ENCODE measurements at places on chromosomes 4 and X. TPM values are rescaled to one million over a fixed set of nuclear protein-coding genes. Genes with fewer than 3 reads are reported as not detected.
A peak's percentile ranks its signal among the peaks of the same experiment; 100 is the strongest.

DNA sequence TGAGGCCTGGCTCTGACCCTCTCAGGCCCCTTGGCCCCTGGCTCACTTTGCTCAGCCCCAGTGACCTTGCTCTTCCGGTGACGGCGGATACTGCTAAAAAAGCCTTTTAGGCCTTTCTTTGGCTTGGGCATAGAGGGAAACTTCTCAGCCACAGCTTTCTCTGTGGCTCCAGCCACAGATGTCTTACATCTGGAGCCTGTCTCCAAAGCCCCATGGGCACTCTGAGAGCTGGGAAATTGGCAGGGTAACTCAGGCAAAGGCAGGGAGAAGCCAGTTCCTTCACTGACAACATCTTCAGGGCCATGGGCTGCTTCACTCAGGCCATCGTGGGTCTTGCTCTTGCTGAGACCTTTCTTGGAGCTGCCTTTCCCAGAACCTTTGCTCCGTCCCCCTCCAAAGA is 12.8 kb downstream of the AMER1 start:
- no peak for DNase-seq

Gene KIAA1210
- not detected for total RNA-seq

Gene DRP2
- total RNA-seq = 0.39 TPM

DNA sequence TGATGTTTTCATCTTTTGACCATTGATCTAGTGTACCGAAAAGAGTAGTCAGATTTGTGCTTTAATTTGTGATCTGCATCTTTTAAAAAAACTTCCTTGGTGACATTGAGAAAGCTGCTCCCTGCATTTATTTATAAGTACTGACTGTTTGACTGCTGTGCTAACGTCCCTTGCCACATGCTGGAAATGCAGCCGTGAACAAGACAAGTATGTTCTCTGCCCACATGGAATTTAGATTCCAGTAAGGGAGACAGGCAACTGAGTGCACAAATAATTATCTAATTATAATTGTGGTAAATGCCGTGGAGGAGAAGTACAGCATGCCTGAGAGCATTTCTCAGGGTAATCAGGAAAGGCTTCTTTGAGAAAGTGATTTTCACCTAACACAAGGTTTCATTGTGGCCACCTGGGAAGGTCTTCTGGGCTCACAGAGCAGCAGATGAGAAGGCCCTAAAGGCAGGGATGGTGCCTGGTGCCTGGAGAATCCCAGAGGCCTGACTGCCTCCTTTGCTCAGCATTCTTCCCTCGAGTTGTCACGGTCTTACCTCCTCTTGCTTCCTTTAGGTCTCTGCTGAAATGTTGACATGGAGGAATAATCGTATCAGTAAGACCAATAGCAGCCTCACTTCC is 55.8 kb downstream of the PTTG2 start:
- DNase-seq = no peak

- DNase-seq = no peak
These were observed 84.7 kb downstream of the OTC start for GRCh38 chrX:38437093-38437492.

Gene TRMT10A
- 3.7 TPM for total RNA-seq

DNA sequence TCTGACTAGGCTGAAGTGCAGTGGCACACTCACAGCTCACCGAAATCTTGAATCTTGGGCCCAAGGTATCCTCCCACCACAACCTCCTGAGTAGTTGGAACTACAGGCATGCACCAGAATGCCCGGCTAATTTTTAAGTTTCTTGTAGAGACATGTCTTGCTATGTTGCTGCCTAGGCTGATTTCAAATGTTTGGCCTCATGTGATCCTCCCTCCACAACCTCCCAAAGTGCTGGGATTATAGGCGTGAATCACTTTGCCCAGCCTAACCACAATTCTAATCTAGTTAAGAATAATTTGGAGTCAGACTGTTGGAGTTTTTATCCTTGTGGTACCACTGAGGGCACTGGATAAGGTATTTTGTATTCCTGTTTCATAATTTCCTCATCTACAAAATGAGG is 317.5 kb upstream of the AGA start:
- no peak for DNase-seq

DNA sequence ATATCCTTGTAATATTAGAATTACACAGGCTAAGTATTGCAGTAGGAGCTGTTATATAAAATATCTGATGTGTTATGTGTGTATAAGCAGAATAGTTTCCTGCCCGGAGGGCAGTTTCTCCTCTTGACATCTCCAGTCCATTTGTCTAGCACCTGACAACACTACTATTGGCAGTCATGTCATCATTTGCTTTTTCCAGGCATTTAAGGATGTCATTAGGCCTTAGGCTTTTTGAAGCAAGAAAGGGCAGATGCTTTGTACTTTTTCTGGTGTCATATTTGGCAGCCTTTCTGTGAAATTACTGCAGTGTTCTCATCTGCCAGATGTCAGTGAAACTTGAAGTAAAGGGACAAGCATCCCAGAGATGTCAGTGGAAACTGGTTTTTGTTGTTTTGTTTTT is 2017.6 kb upstream of the IGFBP7 start:
- no peak for DNase-seq

Gene CEP135
- total RNA-seq = 13.6 TPM

Gene UCHL1
- total RNA-seq = 488 TPM

DNA sequence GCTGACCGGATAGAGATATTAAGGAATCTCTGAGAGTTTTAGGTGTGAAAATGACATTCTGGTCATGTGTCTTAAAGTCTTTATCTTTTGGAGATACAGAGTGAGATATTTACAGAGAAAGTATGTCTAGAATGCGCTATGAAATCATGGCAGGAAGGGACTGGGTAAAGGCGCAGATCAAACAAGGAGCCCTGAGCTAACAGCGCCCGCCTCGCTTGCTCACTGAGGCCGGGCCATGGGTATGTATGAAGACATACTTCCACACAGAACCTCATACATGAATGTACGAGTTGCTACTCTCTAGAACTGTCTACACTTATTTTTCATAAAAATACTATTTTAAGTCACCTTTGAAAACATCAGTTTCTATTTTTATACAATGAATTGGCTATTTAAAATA is 20.0 kb downstream of the FAM53A start:
- DNase-seq = no peak

- DNase-seq = no peak
These were observed 6.1 kb upstream of the PDHA2 start for GRCh38 chr4:95833711-95834194.

DNA sequence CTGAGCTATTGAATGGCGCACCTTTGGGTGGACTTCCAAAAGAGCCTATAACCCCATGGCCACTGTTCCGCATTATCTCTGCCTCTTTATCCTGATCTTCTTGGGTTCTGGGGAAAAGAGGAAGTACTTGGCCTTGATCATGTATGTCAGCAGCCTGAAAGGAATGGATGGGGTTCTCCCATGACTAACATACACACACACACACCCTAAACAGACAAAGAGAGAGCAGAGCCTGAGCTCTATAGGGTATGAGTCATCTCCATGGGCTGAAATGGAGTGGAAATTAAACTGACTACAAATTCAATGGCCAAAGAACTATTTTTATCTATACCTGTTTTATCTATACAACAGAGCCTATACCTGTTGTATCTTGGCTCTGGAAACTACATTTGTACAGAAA is 141.5 kb upstream of the MTMR8 start:
- DNase-seq = no peak

Gene PRR32
- total RNA-seq = not detected

GRCh38 chrX:48787505-48788443 is 1.4 kb downstream of the GATA1 start:
- no peak for DNase-seq

DNA sequence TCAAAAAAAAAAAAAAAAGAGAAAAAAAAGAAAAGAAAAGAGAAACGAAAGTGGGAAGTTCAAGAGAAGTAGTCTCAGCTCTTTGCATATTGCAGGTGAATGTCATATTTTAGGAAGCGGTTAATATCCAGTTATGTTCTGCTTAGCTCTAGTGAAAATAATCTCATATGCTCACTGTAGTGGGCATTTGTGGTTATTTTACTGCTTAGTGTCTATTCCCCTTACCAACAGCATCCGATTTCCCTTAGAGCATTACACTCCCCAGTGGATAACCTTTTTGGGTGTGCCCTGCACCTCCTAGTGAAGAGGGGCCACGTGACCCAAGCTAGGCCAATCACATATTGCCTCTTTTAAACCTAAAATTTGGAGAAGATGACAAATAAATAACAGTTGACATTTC is 111.2 kb upstream of the ZNF827 start:
- DNase-seq = no peak

DNA sequence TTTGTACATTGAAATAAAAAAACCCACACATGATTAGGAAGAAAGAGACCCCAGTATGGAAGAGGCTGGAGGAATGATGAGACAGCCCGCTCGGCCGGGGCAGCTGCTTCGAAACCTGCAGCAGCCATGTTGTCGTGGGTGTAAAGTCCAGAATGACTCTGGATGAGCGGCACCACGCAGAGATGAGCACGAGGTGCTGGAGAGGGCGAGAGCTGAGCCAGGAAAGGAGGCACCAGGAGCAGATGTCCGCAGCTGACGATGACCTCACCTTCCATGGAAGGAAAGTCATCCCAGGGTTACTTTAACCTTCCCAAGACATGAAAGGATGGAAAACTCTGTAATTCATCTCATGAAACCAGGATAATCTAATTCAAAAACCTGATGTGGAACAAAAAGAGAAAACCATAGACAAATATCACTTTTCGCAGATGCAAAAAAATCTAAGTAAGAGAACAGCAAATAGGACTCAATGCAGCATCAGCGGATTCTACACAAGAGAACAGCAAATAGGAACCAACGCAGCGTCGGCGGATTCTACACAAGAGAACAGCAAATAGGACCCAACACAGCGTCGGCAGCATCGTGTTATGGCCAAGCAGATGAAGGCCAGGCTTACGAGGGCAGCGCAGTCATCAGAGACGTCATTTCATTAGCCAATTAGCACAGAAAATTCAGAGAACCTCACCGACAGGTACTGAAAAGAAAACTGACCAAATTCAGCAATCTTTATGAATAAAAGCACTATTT is 25.9 kb upstream of the SPON2 start:
- DNase-seq = peak; percentile 5

- DNase-seq = no peak
These were observed 26.2 kb downstream of the TEC start for GRCh38 chr4:48243429-48243828.

Gene ANKRD50
- total RNA-seq = 17.3 TPM

Gene TKTL2
- total RNA-seq = not detected

Gene FOXO4
- total RNA-seq = 37.0 TPM

Gene RAB41
- total RNA-seq = not detected

Gene IL9R
- total RNA-seq = 1.9 TPM

DNA sequence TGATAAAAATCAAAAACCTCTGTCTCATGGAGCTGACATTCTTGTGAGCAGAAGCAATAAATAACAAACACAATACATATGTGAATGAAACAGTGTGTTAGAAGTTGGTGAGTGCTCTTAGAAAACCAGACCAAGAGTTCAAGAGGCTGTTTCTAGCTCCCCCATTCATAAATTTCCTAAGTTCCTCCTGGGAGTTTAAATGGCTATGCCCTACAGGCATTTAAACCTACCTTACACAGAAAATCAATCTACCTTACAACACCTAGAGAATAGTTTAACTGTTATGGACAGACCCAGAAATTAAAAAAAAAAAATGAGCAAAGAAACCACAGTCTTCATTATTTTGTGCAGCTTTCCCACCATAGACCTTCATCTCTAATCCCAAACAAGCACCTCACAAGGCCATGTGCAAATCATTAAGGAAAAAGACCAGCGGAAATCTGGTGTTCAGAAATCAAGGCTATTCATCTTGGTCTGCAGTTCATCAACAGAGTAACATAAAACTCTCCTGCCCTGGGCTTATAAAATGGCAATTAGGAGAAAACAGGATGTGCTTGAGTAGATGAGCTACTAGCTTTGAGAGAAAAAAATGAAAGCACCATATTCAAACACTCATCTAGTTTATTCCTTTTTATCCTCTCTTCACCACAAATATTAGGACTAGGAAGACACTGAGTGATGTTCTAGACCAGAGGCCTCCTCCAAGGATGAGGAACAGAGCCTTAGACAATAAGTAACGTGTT is 147.2 kb downstream of the SHROOM3 start:
- DNase-seq = no peak

- DNase-seq = no peak
These were observed 22.3 kb downstream of the ASMTL start for GRCh38 chrX:1430451-1430850.

Gene SPANXC
- total RNA-seq = not detected

Gene CSAG3
- 14.1 TPM for total RNA-seq

DNA sequence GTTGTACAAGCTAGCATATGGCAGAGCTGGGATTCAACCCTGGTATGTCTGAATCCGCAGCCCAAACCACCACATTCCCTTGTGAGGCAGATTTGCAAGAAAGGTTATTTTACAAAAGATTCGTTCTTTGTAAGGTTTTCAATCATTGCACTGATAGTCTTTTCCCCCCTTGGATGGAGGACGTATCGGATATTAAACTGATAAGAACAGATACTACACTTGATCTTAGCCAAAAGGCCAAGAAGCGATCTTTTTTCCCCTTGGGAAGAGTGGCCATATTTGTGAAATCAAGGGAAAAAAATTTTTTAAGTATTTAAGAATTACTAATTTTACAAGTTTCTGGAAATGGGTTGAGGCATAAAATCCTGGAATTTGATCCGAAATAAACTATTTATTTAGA is 34.4 kb upstream of the MSMO1 start:
- DNase-seq = no peak

Data from WTC11 (cell line).